CD8-positive, alpha-beta T cell (primary cell): ENCODE measurements at places on chromosomes 7 and 10. TPM values are rescaled to one million over a fixed set of nuclear protein-coding genes. Genes with fewer than 3 reads are reported as not detected.

Gene SOSTDC1
- total RNA-seq = not detected

Gene AKR1E2
- 5.7 TPM for total RNA-seq

Gene TCERG1L
- total RNA-seq = 0.16 TPM

Gene BAG3
- total RNA-seq = 20.6 TPM

Gene DEPP1
- not detected for total RNA-seq

Gene SLC39A12
- not detected for total RNA-seq

Gene LRRC17
- total RNA-seq = not detected

Gene DRGX
- not detected for total RNA-seq

Gene GRID2IP
- 0.33 TPM for total RNA-seq

Gene TRDMT1
- total RNA-seq = 10.4 TPM

Gene CDHR3
- 4.4 TPM for total RNA-seq

Gene ACTA2
- 2.3 TPM for total RNA-seq

Gene CYP2C8
- not detected for total RNA-seq

DNA sequence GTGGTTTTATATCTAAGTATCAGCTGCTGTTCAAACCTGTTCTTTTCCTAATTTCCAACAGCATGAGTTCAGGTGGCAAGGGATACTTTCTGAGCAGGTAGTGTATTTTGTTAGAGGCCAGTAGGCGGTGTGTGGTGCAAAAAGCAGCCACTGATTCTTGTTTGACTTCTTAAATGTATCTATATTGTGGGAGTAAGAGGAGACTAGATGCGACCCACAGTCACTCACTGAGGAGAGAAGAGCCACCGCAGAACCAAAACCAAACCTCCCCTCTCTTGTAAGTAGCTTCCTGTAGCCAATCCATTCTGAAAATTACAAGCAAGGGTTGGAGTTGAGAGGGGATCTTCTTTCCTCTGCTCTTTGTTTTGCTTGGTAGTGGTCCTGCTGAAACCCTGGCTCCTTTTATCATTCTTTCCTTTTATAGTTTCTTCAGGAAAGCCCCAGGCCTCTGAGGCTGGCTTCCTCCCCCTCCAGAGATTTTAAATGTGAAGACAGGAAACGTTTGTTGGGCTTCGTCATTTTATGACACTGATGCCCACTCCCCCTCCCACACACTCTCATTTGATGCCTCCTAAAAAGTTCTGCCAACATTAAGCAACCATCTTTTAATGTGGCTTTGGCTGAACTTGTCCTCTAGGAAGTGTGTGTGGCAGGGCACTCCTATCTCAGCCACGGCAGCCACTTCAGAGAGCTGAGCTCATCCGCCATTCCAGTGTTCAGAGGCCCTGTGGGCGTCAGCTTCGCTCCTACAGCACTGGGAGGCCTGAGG is 566.0 kb downstream of the SUGCT start:
- DNase-seq = no peak

DNA sequence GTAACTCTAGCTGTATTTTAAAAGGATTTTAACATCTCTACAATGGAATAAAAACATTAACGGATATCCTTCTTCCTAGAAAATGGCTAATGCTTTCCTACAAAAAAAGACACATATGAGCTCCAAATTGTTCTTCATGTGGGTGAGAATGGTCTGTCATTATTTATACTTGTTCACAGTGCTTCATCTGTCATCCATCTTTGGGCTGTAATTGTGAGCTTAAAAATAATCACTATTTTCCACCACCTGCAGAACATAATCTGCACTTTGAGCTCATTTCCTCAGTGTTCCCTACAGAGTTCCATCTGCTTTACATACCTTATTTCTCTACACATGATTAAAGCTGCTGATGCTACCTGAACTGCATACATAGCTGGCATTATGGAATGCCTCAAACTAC is 979.1 kb upstream of the C7orf33 start:
- no peak for DNase-seq

GRCh38 chr10:122327237-122328206 is 47.0 kb upstream of the PLEKHA1 start:
- no peak for DNase-seq

- no peak for DNase-seq
Observed at GRCh38 chr10:110885932-110886674, 14.4 kb downstream of the PDCD4 start.

DNA sequence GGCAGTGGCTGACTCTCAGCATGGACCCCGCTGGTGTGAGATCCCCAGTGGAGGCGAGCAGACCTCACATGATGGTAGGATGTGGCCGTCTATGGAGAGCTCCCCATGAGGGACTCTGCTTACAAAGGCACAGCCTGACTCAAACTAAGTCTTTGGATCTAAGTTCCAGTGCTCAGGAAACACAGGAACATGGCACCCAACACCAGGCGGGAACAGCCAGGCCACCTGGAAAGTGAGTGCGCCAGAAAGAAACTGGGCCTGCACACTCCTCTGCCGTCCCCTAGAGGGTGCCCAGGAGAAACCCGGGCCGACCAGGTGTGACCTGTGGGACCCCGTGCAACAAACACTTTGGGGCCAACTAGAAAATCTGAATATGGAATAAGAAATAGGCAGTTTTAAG is 10.0 kb downstream of the PITRM1 start:
- no peak for DNase-seq

- DNase-seq = no peak
Observed at GRCh38 chr10:127440371-127440770, 108.7 kb upstream of the NPS start.

- no peak for DNase-seq
Observed at GRCh38 chr10:116163333-116164131, 109.5 kb downstream of the GFRA1 start.

GRCh38 chr7:45595809-45596664 is 21.9 kb downstream of the ADCY1 start:
- no peak for DNase-seq

- DNase-seq = no peak
Observed at GRCh38 chr10:80870282-80870681, 332.6 kb downstream of the SH2D4B start.

DNA sequence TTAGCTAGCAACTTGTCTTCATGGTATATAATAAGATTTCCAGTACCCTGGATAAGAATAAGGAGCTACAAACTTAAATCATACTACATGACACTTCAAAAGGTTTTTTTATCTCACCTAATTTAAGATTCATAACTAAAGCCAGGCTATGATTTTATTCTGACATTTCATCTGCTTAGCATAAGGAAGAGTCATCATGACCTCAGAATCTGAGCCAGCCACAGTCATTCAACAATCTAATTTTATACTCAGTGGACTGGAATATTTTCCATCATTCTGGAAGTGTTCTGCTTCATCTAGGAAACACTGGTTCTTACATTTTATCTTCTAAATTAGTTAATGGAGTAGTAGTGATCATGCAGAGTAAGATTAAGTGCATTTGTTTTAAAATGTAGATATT is 102.1 kb upstream of the KCND2 start:
- DNase-seq = no peak

DNA sequence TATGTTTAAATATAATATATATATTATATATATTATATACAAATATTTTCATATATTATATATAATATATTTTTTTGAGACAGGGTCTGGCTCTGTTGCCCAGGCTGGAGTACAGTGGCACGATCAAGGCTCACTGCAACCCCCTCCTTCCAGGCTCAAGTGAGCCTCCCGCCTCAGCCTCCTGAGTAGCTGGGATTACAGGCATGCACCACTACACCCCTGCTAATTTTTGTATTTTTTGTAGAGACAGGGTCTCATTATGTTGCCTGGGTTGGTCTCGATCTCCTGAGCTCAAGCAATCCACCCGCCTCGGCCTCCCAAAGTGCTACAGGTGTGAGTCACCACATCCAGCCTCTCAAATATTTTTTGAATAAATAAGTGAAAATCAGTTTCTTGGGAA is 215.5 kb downstream of the GATA3 start:
- no peak for DNase-seq

DNA sequence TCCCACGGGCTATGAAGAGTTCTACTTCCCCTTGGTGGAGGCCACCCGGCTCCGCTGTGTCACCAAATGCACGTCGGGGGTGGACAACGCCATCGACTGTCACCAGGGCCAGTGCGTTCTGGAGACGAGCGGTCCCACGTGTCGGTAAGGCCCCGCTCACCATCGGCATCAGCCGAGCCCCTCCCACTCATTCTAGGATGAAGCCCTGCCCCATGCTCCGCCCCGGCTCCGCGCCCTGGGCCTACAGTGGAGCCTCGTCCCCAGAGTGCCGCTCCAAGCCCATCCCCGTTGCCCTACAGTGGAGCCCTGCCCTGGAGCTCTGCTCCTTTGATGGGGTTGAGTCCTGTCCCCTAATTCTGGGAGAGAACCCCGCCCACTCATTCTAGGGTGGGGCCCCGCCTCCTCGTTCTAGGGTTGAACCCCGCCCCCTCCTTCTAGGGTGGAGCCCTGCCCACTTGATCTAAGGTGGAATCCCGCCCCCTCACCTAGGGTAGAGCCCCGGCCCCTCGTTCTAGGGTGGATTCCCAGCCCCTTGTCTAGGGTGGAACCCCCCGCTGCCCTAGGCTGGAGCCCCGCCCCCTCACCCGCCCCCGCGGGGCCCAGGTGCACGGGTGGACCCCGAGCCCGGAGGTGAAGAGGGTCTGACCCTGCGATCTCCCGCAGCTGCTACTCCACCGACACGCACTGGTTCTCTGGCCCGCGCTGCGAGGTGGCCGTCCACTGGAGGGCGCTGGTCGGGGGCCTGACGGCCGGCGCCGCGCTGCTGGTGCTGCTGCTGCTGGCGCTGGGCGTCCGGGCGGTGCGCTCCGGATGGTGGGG is 3.4 kb upstream of the MUC12 start:
- peak; percentile 64 for DNase-seq

GRCh38 chr7:130852867-130853266 is 118.9 kb upstream of the KLF14 start:
- DNase-seq = no peak

GRCh38 chr10:11661441-11661840 is 50.0 kb upstream of the USP6NL start:
- no peak for DNase-seq

DNA sequence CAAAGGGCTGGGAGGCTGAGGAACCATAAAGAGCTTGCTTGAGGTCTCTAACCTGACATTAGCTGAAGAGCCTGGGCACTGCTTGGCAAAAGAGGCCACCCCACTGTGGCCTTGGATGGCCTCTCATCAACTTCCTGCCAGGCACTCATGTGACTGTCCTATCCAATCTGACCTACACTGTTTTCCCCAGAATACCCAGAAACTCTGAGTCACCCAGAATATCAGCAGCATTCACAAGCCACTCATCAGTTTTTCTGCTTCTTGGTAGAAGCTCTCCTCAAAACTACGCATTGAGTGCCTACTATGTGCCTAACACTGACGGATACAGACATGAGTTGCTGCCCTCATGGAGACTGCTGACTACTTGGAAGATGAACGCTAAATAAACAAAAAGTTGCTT is 4.1 kb upstream of the NT5C2 start:
- no peak for DNase-seq

- no peak for DNase-seq
Observed at GRCh38 chr10:78408671-78409472, 375.2 kb downstream of the RPS24 start.

- DNase-seq = no peak
Observed at GRCh38 chr10:34547291-34547690, 267.8 kb downstream of the PARD3 start.

DNA sequence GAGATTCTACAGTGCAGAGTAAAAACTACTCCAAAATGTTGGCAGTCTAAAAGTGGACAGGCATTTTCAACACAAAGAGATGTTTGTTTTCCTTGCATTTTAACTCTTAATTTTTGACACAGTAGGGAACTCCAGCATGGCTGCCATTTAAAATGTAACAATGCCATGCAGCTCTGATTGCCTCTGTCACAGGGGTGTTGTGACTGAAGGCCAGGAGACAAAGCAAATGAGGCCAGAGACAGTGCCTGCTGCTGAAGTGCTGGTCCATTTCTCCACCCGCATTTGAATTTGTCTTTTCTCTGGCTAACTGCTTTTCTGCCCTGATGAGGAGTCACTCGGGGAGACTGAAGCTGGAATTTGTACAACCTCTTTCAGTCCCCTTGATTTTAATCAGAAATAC is 710.6 kb upstream of the GALNT17 start:
- no peak for DNase-seq

DNA sequence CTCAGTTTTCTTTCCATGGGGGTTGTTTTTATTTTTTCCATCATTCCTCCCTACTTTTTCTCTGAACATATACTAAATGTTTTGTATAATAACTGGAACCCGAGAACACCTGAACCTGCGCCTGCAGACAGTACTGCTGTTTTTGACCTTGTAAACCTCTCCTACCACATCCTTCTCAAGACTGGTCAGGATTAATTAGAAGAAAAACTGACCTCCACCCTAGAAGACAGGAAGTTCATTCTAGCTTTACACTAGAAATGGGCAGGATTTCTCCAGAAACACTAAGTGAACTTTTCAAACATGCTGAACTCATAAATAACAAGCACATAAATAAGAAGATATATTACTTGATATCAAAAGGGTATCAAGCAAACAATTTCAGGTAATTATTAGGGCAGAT is 751 bp upstream of the HYCC1 start:
- DNase-seq = no peak

- DNase-seq = no peak
Observed at GRCh38 chr10:101308051-101308450, 45.9 kb upstream of the BTRC start.

DNA sequence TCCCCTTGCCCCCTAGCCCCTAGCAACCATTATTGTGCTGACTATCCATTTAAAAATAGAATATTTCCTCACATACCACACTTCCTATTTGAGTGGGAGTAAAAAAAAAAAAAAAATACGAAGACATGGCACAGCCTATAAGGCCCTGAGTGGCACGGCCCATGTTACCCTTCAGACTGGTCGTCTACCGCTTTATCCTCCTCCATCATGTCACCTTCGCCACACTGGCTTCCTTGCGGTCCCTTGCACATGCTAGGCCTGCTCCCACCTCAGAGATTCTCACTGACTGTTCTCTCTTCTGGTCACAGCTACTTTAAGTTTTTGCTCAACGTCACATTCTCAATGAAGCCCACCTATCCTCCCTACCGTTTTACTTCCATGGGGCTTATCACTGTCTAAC is 130.3 kb downstream of the ATE1 start:
- DNase-seq = no peak

DNA sequence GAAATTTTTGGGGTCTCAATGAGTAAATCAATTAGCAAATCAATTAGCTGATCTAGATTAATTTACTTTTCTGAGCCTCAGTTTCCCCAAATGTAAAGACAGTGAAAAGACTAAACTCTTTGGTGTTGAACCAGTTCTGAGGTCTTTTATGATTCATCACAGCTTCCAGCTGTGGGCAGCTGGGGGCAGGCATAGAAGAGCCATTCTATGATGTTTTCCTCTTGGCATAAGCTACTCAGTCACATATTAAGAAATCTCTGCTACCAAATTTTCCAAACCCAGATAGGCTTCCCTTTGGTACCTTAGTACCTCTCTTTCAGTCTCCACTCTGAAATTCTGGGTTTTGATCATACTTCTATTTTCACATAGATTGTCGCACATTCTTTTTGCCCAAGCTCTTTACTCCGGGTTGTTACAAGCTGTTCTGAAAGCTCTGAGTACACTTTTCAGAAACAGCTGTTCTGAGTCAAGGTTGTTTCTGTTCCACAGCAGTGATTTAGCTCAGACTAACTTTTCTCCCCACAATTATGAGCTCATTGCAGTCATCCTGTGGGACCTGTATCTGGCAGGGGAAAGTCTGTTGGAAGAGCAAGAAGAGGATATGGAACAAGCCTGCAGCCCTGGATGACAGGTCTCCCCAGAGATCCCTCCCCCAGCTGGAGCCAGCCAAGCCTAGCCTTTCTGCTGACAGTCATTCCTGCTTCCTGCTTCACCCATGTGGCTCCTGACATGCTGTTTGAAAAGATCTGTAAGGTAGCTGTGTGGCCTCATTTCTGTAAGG is 599.6 kb upstream of the GHITM start:
- no peak for DNase-seq
